ENCODE measurements at places on chromosomes 2 and 18.

GRCh38 chr18:376311-376710 is 108.5 kb upstream of the THOC1 start:
- DNase-seq, result no peak

- DNase-seq, result no peak
Measured at GRCh38 chr2:220221992-220222391, 594.6 kb downstream of the SLC4A3 start.

DNA sequence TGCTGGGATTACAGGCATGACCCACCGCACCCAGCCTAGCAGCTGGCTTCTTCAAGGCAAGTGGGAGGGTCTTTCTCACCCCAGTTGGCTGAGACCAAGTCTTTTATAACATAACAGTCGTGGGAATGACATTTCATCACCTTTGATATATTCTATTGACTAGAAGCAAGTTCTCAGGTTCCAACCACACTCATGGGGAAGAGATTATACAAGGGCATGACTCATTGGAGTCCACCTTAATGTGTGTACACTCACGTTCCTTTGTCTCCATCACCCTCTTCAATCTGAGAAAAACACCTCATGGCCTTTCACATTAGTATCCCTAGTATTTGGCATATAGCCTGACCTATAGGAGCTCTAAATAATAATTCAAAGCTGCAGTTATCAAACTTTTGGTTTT is 2.8 kb upstream of the BBS5 start:
- no peak for DNase-seq

- DNase-seq, result no peak
Measured at GRCh38 chr18:75041586-75041985, 167.4 kb downstream of the PTGR3 start.

DNA sequence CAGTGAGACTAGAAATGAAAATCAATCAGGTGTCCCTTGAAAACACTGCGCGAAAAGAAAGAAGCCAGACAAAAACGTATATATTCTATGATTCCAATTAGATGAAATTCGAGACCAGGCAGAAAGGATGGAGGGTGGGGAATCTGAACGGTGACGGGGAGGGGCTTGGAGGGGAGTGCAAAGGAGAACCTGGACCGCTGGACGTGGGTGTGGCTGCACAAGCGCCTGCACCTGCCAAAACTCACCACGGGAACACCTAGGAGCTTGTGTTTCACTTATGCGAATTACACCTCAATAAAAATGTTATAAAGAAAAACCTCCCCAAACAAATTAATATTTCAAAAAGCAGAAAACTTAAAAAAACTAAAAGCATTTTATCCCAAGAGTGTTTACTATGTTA is 21.9 kb downstream of the THAP4 start:
- DNase-seq, result no peak

DNA sequence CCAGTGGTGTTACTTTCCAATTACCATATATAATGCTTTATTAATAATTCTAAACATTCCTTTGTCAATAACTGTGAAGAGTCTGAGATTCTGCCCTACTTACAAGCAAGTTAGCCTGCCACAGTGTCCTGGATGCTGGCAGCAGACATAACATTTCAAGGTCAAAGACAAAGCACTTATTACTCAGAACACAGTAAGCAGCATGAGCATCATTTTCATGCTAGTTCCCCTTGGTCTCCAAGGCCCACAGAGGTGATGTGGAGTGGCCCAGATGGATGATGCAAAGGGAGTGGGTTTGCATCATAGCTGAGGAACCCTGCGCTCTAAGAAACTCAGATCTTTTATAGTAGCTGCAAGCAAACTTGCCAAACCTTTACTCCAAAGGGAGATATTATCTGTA is 349.7 kb downstream of the ZEB2 start:
- DNase-seq, result no peak

- no peak for DNase-seq
Measured at GRCh38 chr2:33153008-33153407, 206.3 kb downstream of the LTBP1 start.

GRCh38 chr2:172836347-172836821 is 100.7 kb downstream of the RAPGEF4 start:
- DNase-seq, result no peak

DNA sequence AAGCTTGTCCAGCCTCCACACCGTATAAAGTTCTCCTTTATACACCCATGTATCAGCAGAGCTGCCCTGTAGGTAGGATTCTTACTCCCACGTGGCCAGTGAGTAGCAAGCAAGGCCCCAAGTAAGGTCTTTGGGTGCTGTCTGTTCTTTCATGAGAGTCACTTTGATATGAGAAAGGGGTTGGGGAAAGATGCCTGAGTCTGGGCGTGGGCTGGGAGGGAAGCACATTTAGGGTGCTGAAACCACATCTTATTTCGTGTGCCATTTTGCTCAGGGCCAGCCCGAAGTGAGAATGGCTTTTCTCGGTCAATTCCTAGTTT is 436 bp upstream of the ITPRIPL1 start:
- DNase-seq, result no peak

- DNase-seq, result no peak
Measured at GRCh38 chr18:31426021-31426420, 21.5 kb upstream of the DSG3 start.

DNA sequence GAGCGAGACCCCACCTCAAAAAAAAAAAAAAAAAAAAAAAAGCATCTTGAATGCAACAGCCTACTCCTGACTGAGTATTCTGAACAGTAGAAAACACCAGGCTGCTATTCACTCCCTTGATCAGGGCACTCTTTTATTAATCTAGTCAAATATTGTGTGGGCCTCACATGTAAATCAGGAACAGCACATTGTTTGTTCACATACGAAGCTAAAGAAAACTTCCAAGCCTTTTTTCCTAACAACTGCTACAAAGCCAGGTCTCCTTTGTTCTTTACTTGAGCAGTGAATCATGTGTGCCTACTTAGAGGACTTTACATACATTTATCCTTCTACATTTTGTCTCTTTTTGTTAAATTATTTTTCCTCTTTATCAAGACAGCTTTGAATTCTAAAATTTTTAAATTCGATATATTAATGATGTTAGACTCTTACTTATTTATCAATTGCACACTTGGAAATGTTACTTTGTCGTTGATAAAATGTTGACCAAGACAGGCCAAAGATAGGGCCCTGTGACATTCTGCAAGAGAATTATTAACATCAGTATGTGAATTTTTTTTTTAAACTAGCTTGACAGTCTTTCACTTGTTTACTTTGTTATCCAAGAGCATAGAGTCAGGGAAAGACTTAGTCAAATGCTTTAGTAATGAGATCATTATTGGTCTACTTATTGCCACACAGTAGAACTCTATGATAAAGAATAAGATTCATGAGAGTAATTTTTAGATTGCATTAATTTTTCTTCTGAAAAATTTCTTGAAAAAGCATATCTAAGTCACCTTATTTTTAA is 13.2 kb downstream of the SPATS2L start:
- DNase-seq, result no peak

DNA sequence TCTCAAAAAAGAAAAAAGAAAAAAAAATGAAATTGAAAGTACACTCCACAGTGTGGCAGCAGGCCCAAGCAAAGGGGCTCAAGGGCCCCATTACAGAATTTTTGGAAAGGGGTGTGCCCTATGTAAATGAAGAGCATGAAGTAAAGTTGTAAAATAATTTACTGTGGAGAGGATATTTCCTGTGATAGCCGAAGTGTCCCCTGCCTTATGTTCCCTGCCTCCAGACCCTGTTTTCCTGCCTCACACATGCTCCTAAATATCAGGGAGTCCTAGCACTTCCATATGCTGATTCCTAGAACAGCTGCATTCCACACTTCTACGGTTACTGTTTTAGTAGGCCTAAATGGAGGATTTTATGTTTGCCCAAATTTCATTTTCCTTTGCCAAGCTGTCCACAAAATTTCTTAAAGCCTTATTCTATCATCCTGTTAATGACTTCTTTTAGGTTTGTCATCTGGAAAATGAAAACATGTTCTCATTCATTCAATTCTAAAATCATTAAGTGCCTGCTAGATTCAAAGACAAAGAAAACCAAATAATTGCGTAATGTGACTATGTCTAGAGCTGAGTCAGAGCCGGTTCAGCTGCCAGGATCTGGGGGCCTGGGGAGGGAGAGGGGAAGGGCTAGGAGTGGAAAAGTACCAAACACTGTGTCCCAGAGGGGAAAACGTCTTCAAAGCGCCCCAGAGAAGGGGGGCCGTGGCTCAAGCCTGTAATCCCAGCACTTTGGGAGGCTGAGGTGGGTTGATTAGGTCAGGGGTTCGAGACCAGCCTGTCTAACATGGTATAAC is 25.9 kb upstream of the IMPA2 start:
- no peak for DNase-seq

DNA sequence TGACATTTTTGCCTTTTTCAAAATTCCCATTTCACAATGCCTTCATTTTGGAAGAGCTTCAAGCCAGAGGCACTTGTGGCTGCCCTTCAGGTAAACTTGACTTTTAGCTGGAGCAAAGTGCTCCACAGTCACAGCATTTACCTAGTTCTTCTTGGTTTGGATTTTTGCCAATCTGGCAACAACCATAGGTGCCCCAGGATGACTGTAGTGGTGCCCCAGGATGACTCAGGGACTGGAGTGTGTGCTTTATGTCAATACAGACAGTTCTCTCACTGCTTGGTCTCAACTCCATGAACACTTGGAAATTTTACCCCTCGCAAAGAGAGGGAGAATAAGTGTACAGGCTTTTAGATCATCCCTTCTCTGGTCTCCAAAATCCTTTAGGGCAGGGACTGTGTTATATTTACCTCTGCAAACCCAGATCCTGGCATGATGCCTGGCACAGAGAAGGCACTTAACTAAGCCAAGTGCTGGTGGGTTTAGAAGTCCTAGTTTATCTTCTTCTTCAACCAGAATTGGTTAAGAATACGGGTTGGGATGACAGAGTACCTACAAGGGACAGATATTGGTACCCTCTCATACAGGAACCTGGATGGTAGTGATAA is 15.3 kb upstream of the PTPN4 start:
- DNase-seq, result no peak

- no peak for DNase-seq
Measured at GRCh38 chr2:214904634-214905033, 95.2 kb upstream of the BARD1 start.

DNA sequence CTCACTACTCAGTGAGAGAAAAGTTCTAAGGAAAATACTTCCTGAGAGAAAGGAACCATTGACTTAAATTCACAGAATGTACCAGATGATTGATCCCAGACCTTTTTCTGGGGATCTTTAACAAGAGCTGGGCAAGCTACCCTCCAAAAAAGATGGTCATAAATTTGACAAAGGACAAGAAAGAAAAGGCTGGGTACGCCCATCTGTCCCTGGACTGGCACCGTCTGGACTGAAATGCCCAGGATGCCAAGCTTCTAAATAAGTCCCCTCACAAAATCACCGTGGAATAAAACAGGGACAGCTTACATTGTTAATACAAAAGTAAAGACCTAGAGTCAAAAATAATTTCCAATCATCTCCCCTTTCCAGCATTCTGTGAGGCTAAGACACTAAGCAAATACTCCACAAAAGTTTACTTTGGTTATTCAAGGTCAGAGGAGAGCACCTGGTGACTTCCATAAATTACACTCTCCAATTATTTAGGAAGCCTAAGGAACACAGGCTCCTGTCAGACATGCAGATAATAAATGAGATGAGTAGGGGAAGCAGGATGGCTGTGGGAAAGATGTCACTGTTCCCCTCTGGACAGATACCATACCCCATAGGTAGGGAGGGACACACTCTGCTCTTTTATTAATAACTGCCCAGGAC is 69.9 kb downstream of the UXS1 start:
- no peak for DNase-seq

- no peak for DNase-seq
Measured at GRCh38 chr2:151114874-151115273, 146.8 kb downstream of the RBM43 start.

DNA sequence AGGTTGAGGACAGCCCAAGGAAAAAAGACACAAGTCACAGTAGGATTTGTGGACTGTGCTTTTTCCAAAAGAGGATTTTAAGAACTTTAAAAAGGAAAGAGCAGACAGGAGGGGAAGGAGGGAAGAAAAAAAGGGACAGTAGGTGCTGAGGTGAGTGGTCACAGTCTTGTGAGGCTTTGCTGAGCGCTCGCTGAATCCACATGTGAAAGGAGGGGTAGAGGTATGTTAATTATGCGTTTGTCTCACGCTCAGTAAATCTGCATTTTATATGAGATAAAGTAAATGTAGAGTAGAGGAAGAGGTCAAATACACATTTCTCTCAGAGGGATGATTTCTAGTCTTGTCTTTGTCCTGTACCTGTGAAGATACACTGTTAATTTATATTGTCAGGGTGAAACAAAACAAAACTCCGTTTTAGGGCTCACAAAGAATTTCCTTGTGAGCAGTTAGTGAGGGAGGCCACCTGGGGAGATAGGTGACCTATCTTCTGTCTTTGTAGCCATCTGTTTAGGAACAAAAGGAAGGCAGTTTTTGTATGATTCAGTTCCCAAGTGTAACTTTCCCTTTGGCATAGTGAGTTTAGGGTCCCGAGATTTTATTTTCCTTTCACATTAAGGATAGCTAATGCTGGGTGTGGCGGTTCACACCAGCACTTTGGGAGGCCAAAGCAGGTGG is 25.3 kb downstream of the GNAL start:
- DNase-seq, result no peak

GRCh38 chr18:42373584-42373983 is 418.6 kb downstream of the PIK3C3 start:
- no peak for DNase-seq

- no peak for DNase-seq
Measured at GRCh38 chr2:71790226-71791060, 337.1 kb downstream of the DYSF start.

GRCh38 chr18:74899554-74899953 is 301.9 kb downstream of the ZNF407 start:
- DNase-seq, result no peak

DNA sequence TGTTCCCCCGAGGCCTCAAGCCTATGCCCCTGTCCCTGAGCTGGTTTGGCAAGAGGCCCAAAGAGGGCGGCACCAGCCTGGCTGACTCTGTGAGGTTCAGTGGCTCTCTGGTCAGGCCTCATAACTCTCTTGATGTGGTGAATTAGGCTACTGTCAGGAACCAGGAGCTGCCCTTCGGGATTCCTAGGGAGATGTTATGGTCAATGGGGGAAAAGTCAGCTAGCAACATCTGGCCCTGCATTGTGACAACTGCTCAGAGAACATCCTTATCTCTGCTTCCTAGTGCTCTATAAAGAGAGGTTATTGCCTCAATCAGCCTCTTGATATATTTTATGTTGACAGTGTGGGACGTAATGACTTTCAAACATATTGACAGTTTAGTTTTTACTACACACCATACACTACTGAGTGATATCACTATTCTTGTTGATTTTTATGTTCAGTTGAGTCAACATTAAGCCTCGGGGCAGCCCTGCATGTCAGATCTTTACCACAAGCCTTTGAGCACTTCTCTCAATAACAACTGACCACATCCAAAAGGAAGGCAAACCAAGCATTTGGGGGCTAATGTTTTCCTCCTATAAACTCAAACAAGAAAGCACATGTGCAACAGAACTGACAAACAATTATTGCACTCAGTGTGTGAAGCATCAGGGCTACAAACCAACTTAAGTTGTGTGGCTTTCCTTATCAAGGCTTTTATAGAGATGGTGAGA is 448.3 kb upstream of the SLC14A2 start:
- DNase-seq, result no peak
